Activated T-helper 2 cell treated with anti-CD3 and anti-CD28 coated beads, Interferon-gamma antibody, Interleukin-2, Interleukin-4, amounts not matched to agents 10 μg/mL and 5 μg/mL and 100 μg/mL, durations not matched to agents 14 hours and 24 hours and 36 hours (primary cell): ENCODE measurements at places on chromosomes 7 and 10. TPM values are rescaled to one million over a fixed set of nuclear protein-coding genes. Genes with fewer than 3 reads are reported as not detected.

Gene ASB4
- not detected in 2 replicates for total RNA-seq

Gene SLC39A12
- total RNA-seq: not detected in 2 replicates

Gene TET1
- 1.5 and 1.6 TPM in 2 replicates for total RNA-seq

Gene NAT16
- total RNA-seq: not detected in 2 replicates

Gene ASB10
- total RNA-seq: not detected in 2 replicates

Gene PDGFA
- total RNA-seq: 10.6 and 11.9 TPM in 2 replicates

Gene SFRP4
- not detected in 2 replicates for total RNA-seq

Gene TRIL
- not detected in 2 replicates for total RNA-seq

Gene COL1A2
- 1.4 and 1.5 TPM in 2 replicates for total RNA-seq

Gene BHLHA15
- 0.41 and 0.80 TPM in 2 replicates for total RNA-seq

Gene BMPER
- total RNA-seq: not detected in 2 replicates

Gene FAM131B
- total RNA-seq: 1.3 and 2.0 TPM in 2 replicates

Gene ANXA11
- 251 and 264 TPM in 2 replicates for total RNA-seq

Gene CDK14
- 2.1 and 2.2 TPM in 2 replicates for total RNA-seq

Gene ADCYAP1R1
- total RNA-seq: not detected in 2 replicates

GRCh38 chr7:98107313-98107721 is 655 bp downstream of the LMTK2 start:
- no peak for DNase-seq

GRCh38 chr7:64888901-64889685 is 14.0 kb upstream of the ZNF273 start:
- DNase-seq: no peak

DNA sequence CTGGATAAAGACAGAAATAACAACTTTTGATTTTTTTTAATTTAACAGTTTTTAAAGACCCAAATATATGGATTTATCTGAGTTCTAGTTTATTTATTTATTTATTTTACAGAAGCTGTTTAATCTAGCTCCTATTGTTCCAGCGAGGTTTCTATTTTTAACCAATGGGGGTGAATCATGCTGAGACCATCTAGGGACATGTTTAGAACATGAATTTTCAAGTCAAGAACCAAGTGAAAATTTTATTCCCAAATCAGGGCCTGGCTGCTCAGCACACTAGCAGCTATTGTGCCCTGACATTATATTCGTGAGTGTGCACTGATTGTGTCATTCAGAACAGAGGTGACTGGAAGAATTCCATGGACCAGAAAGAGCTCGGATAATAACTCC is 24.6 kb upstream of the MPP7 start:
- DNase-seq: no peak

GRCh38 chr10:132361581-132362101 is 29.6 kb downstream of the LRRC27 start:
- no peak for DNase-seq

DNA sequence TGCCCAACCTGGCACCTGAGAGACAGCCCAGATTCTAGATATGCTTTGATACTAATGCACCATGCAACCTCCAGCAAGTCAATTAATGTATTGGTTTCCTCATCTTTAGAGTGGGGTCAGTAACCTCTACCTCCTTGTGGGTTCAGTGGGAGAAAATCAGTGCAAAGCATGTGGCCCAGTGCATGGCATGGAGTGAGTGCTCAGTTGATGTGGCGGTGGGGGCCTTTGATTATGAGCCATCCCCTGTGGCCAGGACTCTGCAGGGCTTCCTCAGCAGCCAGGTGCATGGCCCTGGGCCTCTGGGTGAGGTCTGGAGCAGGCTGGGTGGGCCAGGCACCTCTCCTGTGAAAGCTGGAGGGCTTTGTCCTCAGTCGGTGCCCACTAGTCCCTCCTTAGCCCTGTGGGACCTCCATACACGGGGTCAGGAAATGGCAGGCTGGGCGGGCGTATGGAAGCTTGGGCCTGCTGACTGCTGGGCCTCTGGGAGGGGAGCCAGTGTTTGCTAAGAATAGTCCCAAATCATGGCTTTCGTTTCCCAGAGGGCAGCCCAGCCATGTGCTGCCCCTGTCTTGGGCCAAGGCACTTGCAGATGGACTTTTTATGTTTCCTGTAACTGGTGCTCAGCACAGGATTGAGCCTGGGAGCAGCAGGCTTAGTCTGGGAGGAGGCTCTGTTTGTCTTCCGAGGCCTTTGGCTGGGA is 3.4 kb downstream of the PALD1 start:
- DNase-seq: no peak

- DNase-seq: no peak
These were observed 648.5 kb upstream of the LRRN3 start for GRCh38 chr7:110442381-110442837.

DNA sequence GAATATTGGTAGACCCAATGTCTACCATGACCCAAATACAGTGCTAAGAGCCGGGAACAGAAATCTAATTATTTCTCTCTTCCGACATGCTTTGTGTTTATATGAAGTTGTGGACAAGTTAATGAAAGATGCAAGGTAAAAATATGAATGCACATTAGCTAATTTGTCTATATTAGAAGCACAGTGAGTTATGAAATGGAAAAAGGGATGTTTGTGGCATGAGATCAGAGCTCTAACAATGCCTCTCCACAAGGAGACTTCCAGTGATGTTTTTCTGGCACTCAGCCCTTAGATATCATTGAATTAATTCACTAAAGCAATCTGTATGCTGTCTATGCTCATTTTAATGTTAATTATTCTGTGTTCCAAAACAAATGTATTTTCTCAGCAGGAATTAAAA is 897.2 kb downstream of the CNTNAP2 start:
- no peak for DNase-seq

DNA sequence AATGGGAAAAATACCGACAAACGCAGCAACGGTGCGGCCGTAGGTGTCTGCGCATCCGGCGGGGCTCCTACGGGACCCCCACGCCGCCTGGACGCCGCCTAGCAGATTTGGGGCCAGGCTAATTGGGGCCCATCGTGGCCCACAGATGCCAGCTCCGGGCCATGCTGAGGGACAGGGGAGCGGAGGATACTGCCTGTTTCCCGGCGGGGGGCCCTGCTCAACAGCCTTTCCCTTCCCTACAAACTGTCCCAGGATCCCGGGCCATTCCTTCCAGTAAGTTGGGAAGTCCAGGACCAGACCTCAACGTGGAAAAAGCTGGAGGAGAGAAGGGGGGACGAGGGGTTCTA is 21.7 kb upstream of the GPER1 start:
- no peak for DNase-seq

GRCh38 chr7:47513741-47514241 is 68.1 kb downstream of the TNS3 start:
- no peak for DNase-seq

DNA sequence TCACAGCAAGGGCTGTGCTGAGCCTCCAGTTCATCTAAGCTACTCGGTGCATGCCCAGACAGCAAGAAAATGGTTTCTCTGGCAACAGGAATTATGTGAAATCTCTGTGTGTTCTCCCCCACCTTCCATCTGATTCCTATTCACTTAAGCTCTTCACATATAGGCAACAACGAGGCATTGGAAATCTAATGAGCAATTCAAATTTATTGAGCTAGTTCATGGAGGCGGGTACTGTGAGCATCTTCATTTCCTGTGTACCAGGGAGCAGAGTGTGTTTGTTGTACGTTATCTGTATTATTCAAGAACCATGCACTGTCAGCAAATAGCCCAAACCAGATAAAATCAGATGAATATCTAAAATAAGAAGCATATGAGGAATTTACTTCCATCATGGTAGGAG is 739.1 kb downstream of the MAGI2 start:
- no peak for DNase-seq

GRCh38 chr10:110170142-110170971 is 37.0 kb upstream of the MXI1 start:
- no peak for DNase-seq

DNA sequence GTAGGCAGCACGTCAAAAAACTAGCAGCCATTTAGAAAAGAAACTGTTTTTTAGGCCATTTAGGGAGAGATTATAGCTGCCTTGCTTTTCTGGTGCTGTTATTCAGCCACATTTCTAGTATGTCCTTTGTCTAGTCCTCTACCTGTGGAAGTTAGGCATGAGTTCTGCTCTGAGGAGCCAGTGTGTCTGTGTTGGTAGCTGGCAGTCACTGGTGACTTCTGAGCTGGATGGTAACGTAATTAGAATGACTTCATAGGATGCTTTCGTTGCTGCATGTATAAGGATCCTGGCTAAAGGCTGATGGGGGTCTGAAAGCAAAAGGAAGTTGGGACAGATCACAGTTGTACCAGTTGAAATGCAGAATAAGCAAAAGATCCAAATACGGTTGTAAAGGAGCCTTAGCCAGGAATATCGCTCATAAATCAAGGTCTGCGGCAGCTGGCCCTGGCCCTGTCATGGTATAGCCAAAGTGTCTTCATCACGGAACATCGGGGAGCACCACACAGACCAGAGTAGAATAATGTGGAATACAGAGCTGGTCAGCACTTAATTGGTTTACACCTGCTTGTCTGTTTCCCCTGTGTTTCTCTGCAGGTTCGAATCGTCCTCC is 226.7 kb downstream of the EXOC4 start:
- no peak for DNase-seq

- DNase-seq: no peak
These were observed 33.6 kb downstream of the DNMBP start for GRCh38 chr10:99975942-99976809.

- DNase-seq: no peak
These were observed 26.7 kb upstream of the CD36 start for GRCh38 chr7:80611779-80612178.

DNA sequence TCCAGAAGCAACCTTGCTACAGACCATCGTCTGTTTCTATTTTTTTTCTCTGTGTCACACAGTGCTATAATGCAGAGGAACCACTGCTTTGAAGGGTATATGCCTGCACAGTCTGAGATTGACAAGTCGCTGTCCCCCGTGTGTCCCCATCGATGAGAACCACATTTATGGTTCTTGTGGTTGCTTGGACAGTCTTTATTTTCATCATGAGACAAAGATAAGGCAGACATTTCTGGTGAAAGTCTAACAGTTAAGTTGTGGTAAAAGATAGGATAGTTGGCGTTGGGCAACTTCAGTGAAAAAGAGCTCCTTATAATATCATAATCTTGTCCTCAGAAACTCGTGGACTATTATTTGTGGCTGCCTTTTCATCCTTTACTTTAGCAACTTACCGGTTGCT is 6.3 kb upstream of the AKR1E2 start:
- no peak for DNase-seq

DNA sequence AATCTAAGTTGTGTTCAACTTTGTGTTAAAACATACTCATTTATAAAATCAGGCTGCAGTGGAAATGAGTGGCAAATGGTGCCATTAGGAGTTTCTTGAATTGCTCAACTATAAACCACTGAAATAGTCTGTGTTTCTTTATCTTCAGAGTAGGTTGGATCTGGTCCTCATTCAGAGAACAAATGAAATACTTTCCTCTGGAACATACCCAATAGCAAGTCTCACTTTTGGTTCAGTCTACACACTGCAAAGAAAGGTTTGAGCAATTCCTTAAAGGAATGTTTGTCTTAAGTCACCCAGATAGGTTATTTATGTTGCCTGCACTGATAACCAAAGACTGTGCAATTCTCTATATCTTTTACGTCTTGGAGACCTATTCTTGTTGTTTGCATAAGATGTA is 62.5 kb downstream of the ABCB4 start:
- no peak for DNase-seq

DNA sequence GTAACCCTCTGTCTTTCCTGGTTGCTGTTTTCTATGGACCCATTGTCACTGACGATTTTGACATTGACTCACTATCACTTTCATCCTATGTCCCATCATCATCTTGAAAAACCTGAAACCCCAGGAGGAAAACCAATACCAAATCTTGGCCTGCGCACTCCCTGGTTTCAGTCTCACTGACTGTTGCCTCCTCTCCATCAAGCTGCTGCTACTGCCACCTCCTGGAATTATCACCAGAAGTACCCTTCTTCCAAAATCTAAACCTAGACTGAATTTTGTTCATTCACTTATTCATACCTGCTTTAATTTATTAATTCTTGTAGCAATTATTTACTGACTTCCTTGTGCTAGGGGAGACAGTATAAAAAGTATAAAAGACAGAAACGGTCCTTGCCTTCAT is 44.5 kb upstream of the ACBD5 start:
- peak; percentile 12 for DNase-seq
